Breast epithelium (tissue), 4 donors: ENCODE measurements at places on chromosomes 16 and 17.
A peak's percentile ranks its signal among the peaks of the same experiment; 100 is the strongest.

- DNase-seq, result no peak
Observed at GRCh38 chr16:86322806-86323205, 187.5 kb upstream of the FOXF1 start.

- DNase-seq, result no peak
Observed at GRCh38 chr17:62675260-62675659, 47.8 kb downstream of the MRC2 start.

- DNase-seq, result no peak
Observed at GRCh38 chr16:72785171-72785570, 262.8 kb downstream of the ZFHX3 start.

DNA sequence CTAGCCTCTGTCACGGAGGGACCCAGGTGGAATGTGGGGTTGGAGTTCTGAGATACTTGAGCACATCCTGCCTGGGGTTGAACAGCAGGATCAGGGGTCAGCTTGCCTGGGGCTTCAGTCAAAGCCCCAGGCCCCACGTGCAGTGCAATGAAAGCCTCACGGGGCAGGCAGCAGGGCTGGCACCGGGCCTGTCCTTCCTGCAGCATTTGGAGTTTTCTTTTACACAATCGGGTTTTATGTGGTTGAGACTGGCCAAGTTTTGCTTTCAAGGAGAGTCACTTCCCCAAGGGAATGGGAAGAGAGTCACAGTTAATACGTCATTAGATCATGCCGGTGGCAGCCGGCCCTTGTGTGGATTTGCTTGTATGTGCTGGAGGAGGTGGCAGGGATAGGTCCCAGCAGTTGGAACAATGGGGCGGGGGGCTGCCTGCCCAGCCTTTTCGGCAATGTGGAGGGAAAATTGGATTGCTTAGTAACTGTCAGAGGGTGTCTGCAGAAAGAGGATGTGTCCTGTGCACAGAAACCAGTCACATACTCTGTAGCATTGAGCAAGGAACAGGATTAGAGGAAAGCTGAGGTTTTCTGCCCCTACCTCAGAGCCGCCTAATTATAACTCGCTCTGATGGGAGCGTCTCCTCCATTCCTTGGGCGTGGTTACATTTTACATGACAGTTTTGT, 4.5 kb downstream of the RMI2 start:
- DNase-seq, result peak; percentile 71

DNA sequence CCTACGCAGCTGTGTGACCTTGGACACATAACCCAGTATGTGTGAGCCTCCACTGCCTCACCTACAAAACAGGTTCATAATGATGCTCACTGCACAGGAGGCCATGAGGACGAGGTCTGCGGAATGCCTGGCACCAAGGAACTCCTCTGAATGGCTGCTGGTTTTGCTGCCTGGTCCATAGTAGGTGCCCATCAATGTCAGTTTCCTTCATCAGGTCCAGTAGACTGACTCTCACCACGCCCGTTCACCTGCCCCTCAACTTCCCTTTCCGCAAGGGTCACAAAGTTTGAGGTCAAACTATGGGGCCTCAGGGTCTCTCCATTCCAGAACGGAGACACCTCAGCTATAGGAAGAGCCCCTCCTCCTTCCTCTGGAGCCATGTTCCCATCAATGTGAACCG, 8.8 kb downstream of the PNMT start:
- no peak for DNase-seq

- no peak for DNase-seq
Observed at GRCh38 chr16:73883841-73884240, 412.8 kb upstream of the PSMD7 start.
